ENCODE measurements at places on chromosomes 16 and 17.
A peak's percentile ranks its signal among the peaks of the same experiment; 100 is the strongest.

DNA sequence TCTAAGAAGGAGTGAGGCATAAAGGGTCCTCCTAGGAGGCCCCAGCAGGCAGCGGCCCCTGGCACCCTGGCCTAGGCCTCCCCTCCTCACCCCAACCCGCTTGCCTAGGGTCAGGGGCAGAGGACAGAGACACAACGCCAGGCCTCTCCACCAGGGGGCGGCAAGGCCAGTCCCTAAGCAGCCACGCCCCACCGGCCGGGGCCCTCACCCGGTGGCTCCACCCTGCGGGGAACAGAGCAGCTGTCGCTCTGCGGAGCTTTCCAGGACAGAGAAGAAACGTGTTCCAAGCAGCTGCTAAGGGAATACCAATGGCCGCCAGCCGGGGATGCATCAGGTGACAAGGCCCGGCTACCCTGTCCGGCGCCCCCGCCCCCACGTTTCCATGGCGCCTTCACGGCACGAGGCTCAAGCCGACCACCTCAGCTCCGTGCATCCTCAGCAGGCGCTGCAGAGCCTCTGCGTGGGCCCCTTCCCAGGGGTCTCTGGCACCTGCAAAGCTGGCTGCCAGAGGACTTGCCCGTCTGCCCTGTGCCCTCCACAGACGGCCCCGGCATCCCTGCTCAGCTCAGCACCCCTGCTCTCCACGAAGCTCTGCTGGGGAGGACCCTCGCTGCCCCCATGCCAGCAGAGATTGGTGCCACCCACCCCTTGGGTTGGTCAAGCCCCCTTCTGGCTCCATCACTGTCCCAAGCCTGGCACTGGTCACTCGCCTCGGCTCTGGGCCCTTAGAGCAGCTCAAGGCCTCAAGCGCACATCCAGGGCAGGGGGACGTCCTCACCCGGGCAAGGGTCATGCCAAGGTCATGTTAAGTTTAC is 5.6 kb downstream of the ZNF598 start:
- no peaks in the 10 kb centered on the region for H3K27me3 ChIP-seq
- H3K27ac ChIP-seq = peak overlapping the region; percentile 62
- peaks cover 23% of the 10 kb centered on the region for H3K4me1 ChIP-seq
- H3K4me3 ChIP-seq = no peak overlapping the region
- H3K36me3 ChIP-seq = peaks cover 33% of the 10 kb centered on the region

DNA sequence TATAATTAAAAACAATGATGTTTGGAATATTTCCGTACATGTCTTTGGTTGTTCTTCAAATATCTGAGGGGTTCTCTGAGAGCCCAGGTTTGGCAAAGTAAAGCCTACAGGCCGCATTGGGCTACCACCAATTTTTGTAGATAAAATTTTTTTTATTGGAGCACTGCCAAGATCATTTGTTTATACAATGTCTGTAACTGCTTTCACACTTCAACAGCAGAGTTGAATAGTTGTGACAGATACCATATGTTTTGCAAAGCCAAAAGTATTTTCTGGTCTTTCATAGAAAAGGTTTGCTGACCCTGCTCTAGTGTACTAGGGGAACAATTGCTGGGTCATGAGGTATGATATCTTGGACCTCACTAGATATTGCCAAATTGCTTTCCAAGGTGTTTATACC is 10.5 kb downstream of the PPM1D start:
- no peaks in the 10 kb centered on the region for H3K36me3 ChIP-seq
- no peak overlapping the region for H3K4me3 ChIP-seq
- no peaks in the 10 kb centered on the region for H3K27me3 ChIP-seq
- H3K27ac ChIP-seq = no peak overlapping the region
- DNase-seq = no peak

- H3K27me3 ChIP-seq = no peaks in the 10 kb centered on the region
- no peaks in the 10 kb centered on the region for H3K36me3 ChIP-seq
- H3K4me3 ChIP-seq = no peak overlapping the region
- no peak overlapping the region for H3K27ac ChIP-seq
Measured at GRCh38 chr16:53968896-53969295, 264.9 kb downstream of the FTO start.

DNA sequence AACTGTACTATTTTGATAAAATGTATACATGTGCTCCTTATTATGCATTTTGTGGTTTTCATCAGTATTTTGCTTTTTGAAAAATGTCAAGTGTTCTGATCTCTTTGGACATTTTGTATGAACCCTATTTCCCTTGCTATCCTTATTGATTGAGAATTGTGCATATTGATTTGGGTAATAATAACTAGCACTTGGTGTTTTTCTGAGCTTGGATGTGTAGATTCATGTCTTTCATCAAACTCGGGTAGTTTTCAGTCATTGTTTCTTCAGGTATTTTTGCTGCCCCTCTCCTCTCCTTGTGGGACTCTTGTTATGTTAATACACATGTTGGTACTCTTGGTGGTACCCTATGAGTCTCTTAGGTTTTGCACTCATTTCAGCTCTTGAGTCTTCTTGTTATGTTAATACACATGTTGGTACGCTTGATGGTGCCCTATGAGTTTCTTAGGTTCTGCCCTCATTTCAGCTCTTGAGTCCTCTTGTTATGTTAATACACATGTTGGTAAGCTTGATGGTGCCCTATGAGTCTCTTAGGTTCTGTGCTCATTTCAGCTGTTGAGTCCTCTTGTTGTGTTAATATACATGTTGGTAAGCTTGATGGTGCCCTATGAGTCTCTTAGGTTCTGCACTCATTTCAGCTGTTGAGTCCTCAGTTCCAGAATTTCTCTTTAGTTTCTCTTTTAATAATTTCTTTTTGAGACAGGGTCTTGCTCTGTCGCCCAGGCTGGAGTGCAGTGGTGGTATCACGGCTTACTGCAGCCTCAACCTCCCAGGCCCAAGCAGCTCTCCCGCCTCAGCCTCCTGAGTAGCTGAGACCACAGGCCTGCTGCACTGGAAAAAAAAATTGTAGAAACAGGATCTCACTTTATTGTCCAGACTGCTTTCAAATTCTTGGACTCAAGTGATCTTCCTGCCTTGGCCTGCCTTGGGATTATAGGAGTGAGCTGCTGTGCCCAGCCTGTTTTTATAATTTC is 19.3 kb downstream of the ZNF750 start:
- DNase-seq = no peak
- no peaks in the 10 kb centered on the region for H3K4me1 ChIP-seq
- H3K4me3 ChIP-seq = no peak overlapping the region
- H3K27ac ChIP-seq = no peak overlapping the region
- H3K27me3 ChIP-seq = no peaks in the 10 kb centered on the region
- peaks cover 84% of the 10 kb centered on the region for H3K36me3 ChIP-seq

GRCh38 chr17:39094607-39095308 is 56.7 kb downstream of the PLXDC1 start:
- DNase-seq = no peak
- H3K4me3 ChIP-seq = no peak overlapping the region
- no peak overlapping the region for H3K27ac ChIP-seq
- peaks cover 17% of the 10 kb centered on the region for H3K4me1 ChIP-seq

- no peak overlapping the region for H3K27ac ChIP-seq
- H3K4me3 ChIP-seq = no peak overlapping the region
- no peaks in the 10 kb centered on the region for H3K4me1 ChIP-seq
- H3K36me3 ChIP-seq = no peaks in the 10 kb centered on the region
Measured at GRCh38 chr17:55274355-55275255, 9.8 kb downstream of the HLF start.

DNA sequence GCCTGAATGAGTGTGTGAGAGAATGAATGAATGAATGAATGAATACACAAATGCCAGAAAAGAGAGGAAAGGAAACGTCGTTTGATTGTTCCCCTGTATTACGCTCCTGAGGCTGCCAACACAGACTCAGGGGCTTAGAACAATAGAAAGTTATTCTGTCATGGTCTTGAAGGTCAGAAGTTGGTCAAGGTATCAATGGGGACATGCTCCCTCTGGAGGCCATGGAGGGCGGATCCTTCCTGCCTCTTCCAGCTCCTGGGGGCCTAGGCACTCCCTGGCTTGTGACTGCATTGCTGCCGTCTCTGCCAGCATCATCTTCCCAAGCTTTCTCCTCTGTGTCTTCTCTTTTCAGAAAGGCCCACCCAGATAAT is 1.5 kb upstream of the SLC38A8 start:
- no peaks in the 10 kb centered on the region for H3K36me3 ChIP-seq
- DNase-seq = no peak
- H3K27ac ChIP-seq = no peak overlapping the region
- no peak overlapping the region for H3K4me3 ChIP-seq
- peaks cover 9% of the 10 kb centered on the region for H3K4me1 ChIP-seq
- H3K27me3 ChIP-seq = peaks cover 13% of the 10 kb centered on the region

- H3K27me3 ChIP-seq = no peaks in the 10 kb centered on the region
- peak overlapping the region; percentile 61 for H3K27ac ChIP-seq
- peak; percentile 49 for DNase-seq
- H3K4me1 ChIP-seq = peaks cover 80% of the 10 kb centered on the region
- H3K4me3 ChIP-seq = 0 out of 2 replicates have a peak overlapping the region, but pooled peaks have one; percentile 0
- no peaks in the 10 kb centered on the region for H3K36me3 ChIP-seq
Measured at GRCh38 chr16:66475232-66475631, 48.1 kb downstream of the BEAN1 start.

DNA sequence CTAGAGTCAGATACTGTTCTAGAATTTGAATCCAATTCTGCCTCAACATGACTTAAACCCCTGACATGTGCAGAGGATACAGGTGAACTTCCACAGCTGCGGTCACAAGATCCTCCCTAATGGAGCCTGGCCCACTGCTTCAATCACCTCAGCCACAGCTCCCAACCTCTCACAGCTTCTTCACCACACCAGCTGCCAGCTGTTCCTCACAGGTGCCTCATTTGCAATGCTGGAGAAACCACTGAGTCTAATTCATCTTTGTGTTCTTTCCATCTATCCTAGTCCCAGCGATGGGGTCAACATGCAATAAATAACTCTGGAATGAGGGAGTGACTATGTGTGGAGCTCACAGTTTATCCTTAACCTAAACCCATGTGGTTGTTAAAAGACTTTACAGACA is 72.0 kb upstream of the MAF start:
- H3K27ac ChIP-seq = peak overlapping the region; percentile 49
- no peaks in the 10 kb centered on the region for H3K27me3 ChIP-seq
- no peak overlapping the region for H3K4me3 ChIP-seq
- DNase-seq = peak; percentile 87
- peaks cover 28% of the 10 kb centered on the region for H3K4me1 ChIP-seq

- H3K4me3 ChIP-seq = no peak overlapping the region
- H3K36me3 ChIP-seq = no peaks in the 10 kb centered on the region
- H3K27me3 ChIP-seq = no peaks in the 10 kb centered on the region
- H3K4me1 ChIP-seq = peaks cover 11% of the 10 kb centered on the region
Measured at GRCh38 chr16:86041807-86042206, 142.8 kb downstream of the IRF8 start.

DNA sequence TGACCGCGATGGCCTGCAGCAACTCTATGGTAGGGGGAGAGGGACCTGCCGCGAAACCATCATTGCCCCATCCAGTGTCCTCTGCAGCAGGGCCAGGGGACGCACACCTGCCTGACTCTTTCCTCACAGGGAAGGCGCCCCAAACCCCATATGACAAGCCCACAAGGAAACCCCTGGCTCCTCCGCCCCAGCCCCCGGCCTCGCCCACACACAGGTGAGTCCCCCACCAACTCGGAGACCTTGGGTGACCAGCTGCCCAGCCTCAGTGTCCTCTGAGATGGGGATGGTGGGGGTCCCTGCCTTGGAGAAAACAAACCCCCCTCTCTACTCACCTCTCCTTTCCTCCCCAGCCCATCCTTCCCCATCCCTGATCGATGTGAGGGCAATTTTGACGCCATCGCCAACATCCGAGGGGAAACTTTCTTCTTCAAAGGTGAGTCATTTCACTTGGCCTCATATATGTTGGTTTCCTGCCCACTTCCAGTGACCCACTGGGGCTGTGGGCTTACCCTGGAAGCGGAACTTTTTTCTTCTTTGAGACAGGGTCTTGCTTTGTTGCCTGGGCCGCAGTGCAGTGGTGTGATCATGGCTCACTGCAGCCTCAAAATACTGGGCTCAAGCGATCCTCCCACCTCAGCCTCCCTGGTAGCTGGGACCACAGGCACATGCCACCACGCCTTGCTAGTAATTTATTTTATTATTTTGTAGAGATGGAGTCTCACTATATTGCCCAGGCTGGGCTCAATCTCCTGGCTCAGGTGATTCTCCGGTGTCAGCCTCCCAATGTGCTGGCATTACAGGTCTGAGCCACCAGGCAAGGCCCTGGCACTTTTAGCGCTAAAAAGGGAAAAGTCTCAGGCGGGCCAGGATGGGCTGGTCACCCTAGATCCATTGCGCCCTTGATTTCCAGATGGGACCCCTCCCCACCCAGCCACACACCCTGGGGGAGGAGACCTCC is 8.0 kb upstream of the IL32 start:
- no peak for DNase-seq
- peaks cover 22% of the 10 kb centered on the region for H3K4me1 ChIP-seq
- no peak overlapping the region for H3K4me3 ChIP-seq
- no peak overlapping the region for H3K27ac ChIP-seq
- no peaks in the 10 kb centered on the region for H3K36me3 ChIP-seq

DNA sequence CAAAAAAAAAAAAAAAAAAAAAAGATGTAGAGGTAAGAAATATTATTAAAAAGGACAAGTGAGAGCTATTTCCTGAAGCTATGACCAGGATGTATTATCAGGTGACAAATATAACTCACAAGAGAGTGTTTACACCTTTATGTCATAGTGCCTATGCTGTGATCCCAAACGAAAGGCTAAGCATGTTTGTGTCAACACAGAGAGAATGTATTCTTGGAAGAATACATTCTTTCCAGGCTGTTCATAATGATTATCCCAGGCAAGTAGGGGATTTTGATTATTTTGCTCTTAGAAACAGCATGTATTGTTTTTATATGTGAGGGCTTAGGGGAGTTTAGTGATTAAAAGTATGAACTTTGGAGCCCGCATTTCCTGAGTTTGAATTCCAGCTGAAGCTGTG is 175.0 kb downstream of the SPECC1 start:
- peaks cover 9% of the 10 kb centered on the region for H3K4me1 ChIP-seq
- no peaks in the 10 kb centered on the region for H3K36me3 ChIP-seq
- H3K27me3 ChIP-seq = no peaks in the 10 kb centered on the region

- no peak overlapping the region for H3K27ac ChIP-seq
- no peak overlapping the region for H3K4me3 ChIP-seq
- no peaks in the 10 kb centered on the region for H3K36me3 ChIP-seq
- peaks cover 14% of the 10 kb centered on the region for H3K4me1 ChIP-seq
- no peak for DNase-seq
Measured at GRCh38 chr16:72873853-72874252, 174.1 kb downstream of the ZFHX3 start.

- H3K27me3 ChIP-seq = no peaks in the 10 kb centered on the region
- no peak overlapping the region for H3K27ac ChIP-seq
- H3K4me3 ChIP-seq = no peak overlapping the region
- H3K4me1 ChIP-seq = peaks cover 14% of the 10 kb centered on the region
- DNase-seq = no peak
Measured at GRCh38 chr16:79668502-79668901, 68.0 kb upstream of the MAF start.

GRCh38 chr17:28115046-28115445 is 72.6 kb downstream of the NLK start:
- 0 out of 2 replicates have a peak, but pooled peaks cover 5% of the 10 kb centered on the region for H3K4me1 ChIP-seq
- no peaks in the 10 kb centered on the region for H3K36me3 ChIP-seq
- no peak overlapping the region for H3K27ac ChIP-seq
- no peak for DNase-seq
- no peak overlapping the region for H3K4me3 ChIP-seq
- no peaks in the 10 kb centered on the region for H3K27me3 ChIP-seq

DNA sequence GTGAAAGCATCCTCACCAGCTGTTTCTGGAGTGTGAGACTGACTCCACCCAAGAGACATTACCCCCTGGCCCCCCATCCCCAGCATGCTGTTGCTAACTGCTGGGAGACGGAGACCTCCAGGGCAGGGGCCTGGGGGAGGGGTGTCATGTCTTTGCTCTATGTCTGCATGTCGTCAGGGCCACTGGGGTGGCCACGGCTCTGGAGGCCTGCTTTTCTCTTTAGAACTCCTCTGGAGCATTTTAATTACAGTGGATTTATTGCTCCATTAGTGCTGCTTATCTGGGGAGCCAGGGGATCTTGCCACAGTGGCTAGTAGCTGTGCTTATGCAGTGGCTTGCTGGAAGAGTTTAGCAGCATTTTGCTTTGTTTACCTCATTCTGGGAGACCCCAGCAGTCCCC is 32.3 kb downstream of the CLEC16A start:
- H3K36me3 ChIP-seq = peaks cover 2% of the 10 kb centered on the region
- H3K4me3 ChIP-seq = no peak overlapping the region
- no peaks in the 10 kb centered on the region for H3K27me3 ChIP-seq
- H3K4me1 ChIP-seq = peaks cover 20% of the 10 kb centered on the region
